Stimulated activated CD8-positive, alpha-beta memory T cell treated with anti-CD3 and anti-CD28 coated beads, Interleukin-4, amount 100 ng/mL, for 1 hour (primary cell): ENCODE measurements at places on chromosomes 3 and 15.

GRCh38 chr3:76324101-76324500, 538.8 kb upstream of the ZNF717 start:
- DNase-seq = no peak

DNA sequence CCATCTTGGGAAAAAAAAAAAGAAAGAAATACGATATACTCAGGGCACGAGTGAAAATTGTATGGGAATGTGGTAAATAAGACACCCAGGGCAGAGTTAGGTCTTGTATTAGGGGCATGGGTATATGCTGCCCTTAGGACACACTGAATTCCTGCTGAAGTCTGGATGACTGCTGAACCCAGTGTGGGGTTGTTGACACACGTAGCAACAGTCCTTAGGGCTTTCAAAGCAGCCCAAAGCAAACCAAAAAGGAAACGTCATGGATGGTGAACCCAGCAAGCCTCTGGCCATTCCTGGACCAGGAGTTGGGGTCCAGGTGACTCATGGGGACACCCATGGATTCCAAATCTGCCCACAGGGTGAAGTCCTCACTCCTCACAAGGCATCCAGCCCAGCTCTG, 27.1 kb upstream of the SEMA3F start:
- no peak for DNase-seq

DNA sequence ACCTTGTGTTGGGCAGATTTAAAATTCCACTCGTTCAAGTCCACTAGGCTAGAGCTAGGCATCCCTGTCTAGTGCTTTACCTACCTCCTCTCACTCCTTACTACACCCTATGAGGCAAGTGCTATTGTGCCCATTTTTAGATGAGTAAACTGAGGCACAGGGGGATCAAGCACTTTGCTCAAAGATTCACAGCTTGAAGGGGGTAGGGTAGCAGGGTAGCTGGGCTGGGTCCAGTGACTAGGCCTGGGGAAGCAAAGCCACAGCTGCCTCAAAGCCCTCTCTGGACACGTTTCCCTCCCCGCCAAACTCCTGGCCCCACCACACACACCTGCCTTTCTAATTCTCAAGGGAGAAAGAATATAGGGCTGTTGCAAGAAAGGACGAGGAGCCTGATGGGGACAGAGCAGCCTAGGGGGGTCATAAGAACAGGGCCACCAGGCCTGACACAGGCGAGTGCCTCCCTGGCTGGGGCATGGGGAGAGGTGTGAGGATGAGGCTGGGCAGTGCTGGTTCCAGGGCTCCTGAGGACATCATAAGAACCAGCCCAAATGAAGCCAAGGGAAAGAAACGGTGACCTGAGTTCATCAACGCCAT, 34.8 kb upstream of the SFMBT1 start:
- no peak for DNase-seq

- no peak for DNase-seq
Measured at GRCh38 chr15:25169318-25169717, 214.5 kb downstream of the SNRPN start.

- no peak for DNase-seq
Measured at GRCh38 chr3:150374975-150375374, 33.1 kb upstream of the TSC22D2 start.

DNA sequence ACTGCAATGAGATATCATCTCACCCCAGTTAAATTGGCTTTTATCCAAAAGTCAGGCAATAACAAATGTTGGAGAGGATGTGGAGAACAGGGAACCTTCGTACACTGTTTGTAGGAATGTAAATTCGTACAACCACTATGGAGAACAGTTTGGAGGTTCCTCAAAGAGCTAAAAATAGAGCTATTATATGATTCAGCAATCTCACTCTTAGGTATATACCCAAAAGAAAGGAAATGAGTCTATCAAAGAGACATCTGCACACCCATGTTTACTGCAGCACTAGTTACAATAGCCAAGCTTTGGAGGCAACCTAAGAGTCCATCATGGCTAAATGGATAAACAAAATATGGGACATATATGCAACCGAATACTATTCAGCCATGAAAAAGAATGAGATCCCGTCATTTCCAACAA, 68.0 kb upstream of the HES1 start:
- no peak for DNase-seq

GRCh38 chr3:114034787-114035545, 21.4 kb downstream of the CCDC191 start:
- no peak for DNase-seq

DNA sequence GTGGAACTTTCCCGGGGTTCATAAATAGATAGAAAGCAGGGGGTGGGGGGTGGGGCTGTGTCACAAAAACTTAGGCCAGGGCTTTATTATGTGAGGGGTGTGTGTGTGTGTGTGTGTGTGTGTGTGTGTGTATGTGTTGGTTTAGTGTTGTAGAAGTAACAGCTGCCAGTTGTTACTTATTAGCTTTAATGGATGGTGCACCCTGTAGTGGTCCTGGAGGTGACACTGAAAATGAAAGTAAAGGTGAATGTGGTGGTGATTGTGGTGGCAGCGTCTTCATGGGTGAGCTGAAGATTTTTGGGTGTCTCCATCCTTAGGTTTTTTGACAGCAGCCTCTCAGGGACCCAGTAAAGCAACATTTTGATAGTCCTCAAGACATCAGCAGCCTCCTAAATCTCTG, 449.9 kb downstream of the PDCD6IP start:
- no peak for DNase-seq

DNA sequence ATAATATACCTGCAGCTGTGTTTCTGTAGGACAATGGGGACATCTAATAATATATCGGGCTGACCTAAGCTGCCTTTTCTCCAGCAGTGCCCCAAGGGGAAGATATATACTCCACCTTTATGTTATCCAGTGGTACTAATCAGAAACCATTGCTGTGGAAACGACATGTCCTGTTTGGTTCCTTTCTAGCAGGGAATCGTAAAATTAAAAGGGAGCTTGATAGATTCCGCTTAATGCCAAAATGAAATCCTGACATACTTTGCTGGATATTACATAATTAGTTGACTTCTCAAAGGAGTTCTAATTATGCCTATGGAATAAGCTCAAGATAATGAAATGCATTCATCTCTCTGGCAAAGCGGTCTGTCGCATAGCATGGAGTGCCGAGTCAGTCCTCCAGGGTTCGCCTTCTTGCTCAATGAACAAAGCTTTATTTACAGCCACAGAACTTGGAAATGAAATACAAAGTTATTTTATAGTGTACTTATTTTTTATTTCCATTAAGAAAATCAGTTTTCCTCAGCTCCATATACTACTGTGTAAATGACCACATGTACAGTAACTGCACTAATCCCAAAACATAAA, 262.8 kb downstream of the LRTM1 start:
- no peak for DNase-seq

- DNase-seq = no peak
Measured at GRCh38 chr15:33960549-33960935, 7.8 kb upstream of the CHRM5 start.

DNA sequence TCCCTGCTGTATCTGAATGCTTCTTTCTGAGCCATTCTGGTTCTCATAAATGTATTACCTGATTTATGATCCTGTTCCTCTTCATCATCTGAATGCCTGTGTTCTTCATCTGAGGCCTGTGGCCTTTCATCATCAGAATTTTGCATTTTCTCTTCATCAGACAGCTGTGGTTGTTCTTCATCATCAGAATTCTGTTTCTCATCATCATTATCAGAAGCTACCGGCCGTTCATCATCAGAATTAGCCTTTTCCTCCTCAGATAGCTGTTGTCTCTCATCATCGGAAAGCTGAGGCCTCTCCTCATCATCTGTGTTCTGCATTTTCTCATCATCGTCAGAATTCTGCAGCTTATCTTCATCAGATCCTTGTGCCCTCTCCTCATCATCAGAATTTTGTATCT, 5.9 kb downstream of the LEO1 start:
- DNase-seq = no peak

DNA sequence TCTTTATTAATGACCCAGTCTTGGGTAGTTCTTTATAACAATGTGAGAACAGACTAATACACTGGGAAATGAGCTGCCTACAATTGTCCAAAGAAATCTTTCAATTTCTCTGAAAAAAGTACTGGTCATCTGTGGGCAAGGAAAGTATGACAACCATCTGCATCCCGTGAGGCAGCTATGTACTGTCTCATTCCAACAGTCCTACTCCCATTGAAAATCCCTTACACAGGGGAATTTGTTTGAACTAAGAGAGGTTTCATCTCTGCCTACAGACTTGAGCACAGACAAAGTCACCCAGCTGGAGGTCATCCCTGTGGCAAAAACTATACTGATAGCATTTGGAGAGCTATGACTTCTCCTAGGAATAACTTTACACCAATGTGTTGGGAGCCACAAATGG, 27.1 kb downstream of the SHC4 start:
- DNase-seq = no peak

- DNase-seq = no peak
Measured at GRCh38 chr3:48856469-48856868, 8.8 kb upstream of the PRKAR2A start.

DNA sequence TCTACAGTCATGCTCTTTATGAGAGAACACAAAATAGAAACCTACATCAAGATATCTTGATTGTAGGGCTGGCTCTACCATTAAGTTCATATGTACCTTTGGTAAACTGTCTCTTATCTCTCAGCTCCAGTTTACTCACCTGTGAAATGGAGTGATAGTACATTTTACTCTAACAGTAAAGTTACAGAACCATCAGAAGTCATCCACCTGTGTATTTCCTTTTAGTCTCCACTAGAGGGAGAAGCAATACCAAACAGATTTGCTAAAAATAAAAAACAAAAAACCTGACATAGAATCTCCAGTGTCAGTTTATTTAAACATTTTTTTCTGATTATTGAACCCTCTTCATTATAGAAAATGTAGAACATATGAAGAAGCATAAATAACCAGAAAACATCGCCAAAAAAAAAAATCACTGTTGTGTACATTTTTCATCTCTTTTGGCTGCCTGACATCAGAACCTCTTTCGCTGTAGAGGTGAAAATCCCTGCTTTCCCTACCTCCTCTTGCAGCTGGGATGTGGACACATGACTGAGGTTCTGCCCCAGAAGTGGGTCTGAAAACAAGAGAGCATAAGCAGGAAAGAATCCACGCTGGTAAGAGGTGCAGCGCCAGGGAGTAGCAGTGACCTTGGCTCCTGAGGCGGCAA, 48.7 kb upstream of the WDR72 start:
- no peak for DNase-seq

DNA sequence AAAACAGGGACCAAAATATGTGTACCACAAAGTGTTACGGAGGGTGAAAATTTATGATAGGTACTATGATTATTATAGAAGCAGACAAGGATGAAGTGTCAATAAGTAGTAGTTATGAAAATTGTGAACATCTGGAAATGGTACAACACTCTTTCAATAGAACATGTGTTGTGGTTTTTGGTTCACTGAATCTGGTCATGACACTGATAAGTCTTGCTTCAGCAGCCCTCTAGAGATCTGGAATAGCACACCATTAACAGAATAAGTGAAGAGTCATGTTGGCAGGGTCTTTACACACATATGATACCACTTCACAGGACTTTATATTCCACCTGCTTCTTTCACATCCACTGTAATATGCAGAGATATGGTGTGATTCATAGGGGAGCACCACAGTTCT, 985.2 kb upstream of the SEMA6D start:
- DNase-seq = no peak

GRCh38 chr15:89423981-89424380, 72.4 kb downstream of the RHCG start:
- DNase-seq = no peak

- DNase-seq = no peak
Measured at GRCh38 chr3:58120075-58120812, 90.5 kb downstream of the DNASE1L3 start.
